CD4-positive, alpha-beta T cell (primary cell): ENCODE measurements at places on chromosomes 3 and 15.

DNA sequence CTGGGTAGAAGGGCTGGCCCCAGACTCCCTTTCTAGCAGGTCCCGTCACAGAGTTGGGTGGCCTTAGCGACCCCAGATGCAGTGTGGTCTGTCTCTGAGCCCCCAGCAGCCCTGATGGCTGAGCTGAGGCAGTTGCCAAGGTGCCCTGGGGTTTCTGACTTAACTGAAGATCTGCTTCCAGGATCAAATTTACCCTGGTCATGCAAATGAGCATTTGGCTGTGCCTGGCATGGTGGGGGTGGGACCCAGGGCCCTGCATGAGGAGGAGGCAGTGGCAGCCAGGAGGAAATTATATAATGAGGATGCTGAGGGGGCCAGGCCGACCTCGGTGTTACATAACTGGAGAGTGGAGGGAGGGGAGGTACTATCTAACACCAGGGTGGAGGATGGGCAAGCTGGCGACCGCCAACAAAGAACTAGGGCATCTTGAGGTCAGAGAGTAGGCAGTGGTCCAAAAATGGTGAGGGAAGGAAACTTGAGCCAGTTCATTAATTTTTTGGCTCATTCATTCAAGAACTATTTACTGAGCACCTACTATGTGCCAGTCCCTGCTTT is 16.4 kb downstream of the PLEKHO2 start:
- no peak for DNase-seq

- DNase-seq, result no peak
Observed at GRCh38 chr15:89820666-89821611, 6.3 kb upstream of the ANPEP start.

GRCh38 chr15:81948222-81948621 is 97.6 kb downstream of the MEX3B start:
- no peak for DNase-seq

GRCh38 chr3:150721285-150722130 is 17.8 kb upstream of the ERICH6 start:
- DNase-seq, result no peak

- no peak for DNase-seq
Observed at GRCh38 chr3:88912294-88912877, 195.0 kb upstream of the EPHA3 start.

DNA sequence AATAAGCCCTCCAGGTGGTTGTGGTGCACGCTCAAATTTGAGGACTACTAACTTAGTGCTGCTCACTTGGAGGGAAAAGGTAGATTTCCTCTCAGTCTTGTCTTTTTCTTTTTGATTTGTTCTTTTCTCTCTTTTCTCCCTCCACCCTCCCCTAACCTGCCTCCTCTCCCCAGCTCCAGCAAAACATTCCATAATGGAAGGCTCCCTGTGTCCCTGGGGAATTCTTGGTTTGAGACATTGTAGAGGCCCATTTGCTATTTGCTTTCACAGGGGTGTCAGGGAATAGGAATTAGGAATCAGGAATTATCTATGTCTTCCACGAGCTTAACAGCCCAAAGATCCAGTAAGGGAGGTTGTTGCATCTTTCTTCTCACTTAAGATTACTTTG is 136.8 kb upstream of the UMPS start:
- DNase-seq, result no peak

GRCh38 chr3:129619726-129620162 is 13.3 kb upstream of the PLXND1 start:
- DNase-seq, result no peak

DNA sequence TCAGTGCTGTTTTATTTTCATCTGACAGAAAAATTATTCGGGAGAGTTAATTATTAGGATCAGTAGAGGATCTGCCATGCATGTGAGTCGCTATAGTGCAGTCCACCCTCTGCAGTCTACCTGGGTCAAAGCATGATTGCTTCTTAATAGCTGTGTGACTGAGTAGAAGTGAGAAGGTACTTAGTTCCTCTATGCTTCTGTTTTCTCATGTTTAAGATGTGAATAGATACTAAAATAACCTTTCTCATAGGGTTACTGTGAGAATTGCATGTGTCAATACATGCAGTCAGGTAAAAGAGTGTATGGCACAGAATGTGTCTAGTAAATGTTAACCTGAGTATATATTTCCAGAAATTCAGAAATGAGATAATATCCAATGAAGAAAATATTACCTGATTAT is 435.7 kb downstream of the NAALADL2 start:
- DNase-seq, result no peak

GRCh38 chr3:148379763-148380382 is 317.8 kb upstream of the AGTR1 start:
- no peak for DNase-seq

GRCh38 chr15:96494505-96494904 is 164.0 kb downstream of the NR2F2 start:
- DNase-seq, result no peak

DNA sequence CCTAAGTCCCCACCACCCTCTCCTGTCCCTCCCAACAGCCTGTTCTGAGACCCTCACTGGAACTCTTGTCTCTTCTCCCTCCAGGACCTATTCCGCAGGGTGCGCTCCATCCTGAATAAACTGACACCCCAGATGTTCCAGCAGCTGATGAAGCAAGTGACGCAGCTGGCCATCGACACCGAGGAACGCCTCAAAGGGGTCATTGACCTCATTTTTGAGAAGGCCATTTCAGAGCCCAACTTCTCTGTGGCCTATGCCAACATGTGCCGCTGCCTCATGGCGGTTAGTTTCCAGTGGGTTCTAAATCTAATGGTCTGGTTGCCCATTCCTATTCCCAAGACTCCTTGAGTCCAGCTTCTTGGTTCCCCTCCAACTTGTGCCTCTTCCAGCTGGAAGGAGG is 9.3 kb downstream of the EIF4G1 start:
- no peak for DNase-seq

GRCh38 chr3:71874618-71875017 is 89.7 kb upstream of the PROK2 start:
- DNase-seq, result no peak

GRCh38 chr3:169662132-169662842 is 1.2 kb downstream of the MECOM start:
- DNase-seq, result no peak

DNA sequence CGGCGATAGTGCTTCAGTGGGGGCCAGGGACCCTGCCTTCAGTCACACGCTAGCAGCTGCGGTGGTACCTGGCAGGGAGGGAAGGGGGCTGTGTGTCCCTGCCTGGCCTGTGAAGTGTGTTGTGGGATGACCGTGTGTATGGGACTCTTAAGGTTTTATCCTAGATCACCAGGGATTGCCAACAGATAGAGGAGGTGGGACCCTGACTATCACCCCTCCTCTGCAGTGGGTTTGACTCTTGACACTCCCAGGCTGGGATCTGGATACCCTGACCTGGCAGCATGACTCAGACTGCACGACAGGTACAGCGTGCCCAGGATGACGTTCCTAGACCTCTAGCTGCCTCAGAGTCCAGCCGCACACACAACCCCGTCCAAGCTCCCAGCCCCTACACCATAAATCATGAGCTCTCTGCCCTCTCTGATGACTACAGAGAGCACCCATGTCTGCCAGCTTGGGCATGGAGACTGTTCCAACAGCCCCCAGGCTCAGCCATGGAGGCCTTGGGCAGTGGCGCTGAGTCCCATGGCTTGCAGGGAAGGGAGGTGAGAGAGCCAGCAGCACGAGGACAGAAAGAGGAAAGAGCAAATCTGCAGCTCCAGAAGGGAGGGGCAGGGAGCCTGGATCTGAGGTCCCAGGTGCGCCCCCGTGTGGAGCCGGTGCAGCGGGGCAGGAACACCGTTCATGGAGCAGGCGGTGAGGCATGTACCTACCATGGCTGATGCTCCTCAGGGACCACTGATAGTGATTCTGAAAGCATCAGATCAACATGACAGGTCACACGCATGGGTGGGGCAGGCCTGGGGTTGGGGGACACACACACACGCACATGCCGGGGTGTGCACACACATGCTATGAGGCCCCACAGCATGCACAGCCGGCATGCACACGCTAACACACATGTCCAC is 71.0 kb downstream of the ADAMTS7 start:
- DNase-seq, result no peak

DNA sequence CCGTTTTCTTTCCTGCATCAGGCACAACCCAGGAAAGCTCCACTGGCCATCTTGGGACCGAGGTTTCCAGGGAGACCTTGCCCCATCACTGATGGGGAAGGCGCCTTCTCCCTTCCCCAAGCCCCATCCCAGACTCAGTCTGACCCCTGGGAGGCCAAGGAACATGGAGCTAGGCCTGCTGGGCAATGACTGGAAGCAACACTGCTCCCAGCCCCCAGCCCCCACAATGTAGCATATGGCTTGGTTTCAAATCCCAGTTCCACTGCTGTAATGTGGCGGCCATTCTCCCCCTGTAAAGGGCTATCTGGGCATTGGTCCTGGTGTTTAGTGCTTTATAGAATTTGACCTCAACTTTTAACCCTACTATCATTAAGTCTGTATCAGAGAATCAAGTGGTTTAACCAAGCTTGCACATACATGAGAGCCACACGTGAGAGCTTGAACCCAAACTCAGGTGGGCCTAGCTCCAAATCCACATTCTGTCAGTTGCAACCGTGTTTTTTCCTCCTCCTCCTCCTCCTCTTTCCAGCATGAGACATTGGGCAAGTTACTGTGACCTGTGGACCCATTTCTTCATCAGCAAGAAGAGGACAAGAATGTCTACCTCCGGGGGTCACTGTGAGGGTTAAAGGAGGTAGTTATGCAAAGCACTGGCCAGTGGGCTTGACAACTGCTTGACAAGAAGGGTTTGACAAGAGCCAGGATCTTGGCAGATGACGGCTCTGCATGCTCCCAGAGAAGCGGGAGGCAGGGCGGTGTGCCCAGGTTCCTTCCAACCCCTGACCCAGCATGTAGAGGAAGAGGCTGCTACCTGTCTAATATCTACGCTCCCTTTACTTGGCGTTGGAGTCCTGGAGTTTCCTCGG is 37.4 kb downstream of the KLHL25 start:
- no peak for DNase-seq

DNA sequence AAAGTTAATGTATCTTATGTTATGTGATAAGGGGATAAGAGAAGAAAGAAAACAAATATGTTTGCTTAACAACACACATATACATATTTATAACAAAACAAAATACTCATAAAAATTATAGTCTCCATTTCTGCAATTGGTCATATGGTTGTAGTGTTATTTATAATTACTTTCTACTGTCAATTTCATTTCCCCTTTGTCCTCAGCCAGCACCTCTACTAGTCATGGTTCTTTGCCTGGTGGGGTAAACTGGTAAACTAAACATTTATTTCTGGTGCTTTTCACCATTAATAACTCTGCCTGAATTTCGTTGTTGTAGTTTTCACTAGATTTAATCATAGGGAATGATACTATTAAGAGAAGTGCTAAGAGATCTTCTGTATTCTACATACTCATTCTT is 88.0 kb upstream of the ALCAM start:
- no peak for DNase-seq

- no peak for DNase-seq
Observed at GRCh38 chr15:96064351-96064756, 266.1 kb upstream of the NR2F2 start.

DNA sequence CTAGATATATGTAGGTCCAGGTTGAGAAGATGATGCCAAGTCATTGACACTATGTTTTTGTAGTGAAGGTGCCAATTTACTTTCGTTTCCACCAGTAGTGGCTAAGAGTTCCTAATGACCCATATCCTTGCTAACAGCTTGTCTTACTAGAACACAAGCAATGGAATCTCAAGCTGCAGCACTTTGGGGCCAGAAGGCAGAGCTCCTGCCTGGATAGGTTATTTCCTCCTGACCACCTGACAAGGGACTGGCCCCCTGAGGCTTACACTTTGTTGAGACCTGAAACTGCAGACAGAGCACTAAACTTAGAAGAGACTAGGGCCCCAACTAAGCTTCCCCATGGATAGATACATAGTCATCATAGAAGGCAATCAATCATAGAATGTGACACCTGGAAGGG is 11.7 kb downstream of the ONECUT1 start:
- no peak for DNase-seq

GRCh38 chr15:74041311-74041756 is 41.0 kb downstream of the GOLGA6A start:
- no peak for DNase-seq

DNA sequence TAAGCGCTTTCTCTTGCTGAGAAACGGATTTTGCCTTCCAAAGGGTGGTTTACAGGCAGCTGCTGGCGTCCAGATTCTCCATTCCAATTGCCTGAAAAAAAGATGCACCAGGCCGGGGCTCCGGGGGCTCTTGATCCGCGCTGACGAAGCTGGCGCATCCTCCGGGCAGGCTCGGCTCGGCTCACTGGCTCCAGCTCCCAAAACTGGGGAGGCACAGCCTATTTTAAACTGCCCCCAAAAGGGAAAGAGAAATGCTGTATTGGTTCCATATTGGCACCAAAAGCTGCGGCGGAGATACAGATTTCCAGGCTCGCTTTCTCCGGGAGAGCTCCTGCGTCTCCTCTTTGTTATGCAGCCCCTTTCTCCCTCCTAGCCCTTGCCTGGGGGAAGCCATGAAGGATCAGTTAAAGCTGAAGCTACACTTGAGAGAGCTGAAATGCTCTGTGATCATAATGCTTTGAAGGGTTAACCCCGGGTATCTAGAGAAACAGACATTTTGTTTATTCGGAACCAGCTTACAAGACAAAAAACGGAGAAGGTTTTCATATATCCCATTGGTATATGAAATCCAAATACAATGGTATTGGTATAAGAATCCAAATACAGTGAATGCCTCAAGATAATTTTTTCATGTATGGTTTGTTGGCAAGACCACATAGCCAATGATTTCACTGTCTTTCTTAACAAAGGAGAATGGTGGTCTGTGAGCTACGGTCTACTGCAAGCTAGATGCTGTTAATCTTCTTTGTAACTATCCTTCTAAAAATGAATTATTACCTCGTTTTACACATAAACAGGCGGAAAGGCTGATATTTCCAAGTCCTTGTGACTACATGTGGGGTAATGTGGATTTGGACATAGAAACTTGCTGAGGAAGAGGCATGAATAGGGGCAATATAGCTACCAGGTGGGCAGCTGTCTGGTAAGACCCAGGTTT is 693 bp downstream of the CD200 start:
- no peak for DNase-seq

GRCh38 chr3:122612696-122613095 is 35.2 kb downstream of the PARP15 start:
- DNase-seq, result peak; percentile 15

GRCh38 chr3:139109271-139109670 is 64.6 kb upstream of the PRR23C start:
- no peak for DNase-seq

DNA sequence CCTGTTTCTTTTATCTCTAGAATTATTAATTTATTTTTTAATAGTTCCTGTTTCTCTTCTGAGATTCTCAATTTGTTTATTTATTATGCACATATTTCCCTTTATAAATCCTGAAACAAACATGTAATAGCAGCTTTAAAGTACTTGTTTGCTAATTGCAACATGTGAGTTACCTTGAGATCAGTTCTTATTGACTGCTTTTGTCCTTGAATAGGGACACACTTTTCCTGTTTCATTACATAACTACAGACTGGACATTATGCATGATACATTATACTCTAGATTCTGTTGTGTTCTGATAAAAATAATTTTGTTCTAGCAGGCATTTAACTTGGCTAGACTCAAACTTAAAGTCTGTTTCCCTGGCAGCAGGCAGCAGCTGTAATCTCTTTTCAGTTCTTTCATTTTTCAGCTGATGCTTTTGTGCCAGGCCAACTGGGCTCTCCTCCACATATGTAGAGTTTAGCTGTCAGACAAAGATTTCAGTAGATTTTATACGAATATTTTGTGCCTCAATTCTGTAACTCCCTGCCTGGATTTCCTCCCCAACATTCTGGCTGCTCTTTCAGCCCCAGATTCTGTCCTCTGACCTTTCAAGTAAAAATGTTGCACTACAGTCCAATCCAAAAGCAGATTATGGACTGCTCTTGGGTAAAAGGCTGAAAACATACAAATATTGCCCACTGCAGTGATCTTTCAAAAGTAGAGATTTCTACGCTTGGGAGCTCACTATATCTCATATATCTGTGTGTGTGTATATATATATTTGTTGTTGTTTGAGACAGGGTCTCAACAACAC is 41.9 kb downstream of the PCOLCE2 start:
- no peak for DNase-seq
